ENCODE measurements at places on chromosomes 12 and 14. TPM values are rescaled to one million over a fixed set of nuclear protein-coding genes. Genes with fewer than 3 reads are reported as not detected.

GRCh38 chr14:65392296-65392695 lies 20.2 kb upstream of the FUT8 start:
- peaks cover 2% of the 10 kb centered on the region for H3K4me1 ChIP-seq
- DNase-seq = no peak
- H3K36me3 ChIP-seq = no peaks in the 10 kb centered on the region
- H3K27ac ChIP-seq = no peak overlapping the region
- no peaks in the 10 kb centered on the region for H3K27me3 ChIP-seq

DNA sequence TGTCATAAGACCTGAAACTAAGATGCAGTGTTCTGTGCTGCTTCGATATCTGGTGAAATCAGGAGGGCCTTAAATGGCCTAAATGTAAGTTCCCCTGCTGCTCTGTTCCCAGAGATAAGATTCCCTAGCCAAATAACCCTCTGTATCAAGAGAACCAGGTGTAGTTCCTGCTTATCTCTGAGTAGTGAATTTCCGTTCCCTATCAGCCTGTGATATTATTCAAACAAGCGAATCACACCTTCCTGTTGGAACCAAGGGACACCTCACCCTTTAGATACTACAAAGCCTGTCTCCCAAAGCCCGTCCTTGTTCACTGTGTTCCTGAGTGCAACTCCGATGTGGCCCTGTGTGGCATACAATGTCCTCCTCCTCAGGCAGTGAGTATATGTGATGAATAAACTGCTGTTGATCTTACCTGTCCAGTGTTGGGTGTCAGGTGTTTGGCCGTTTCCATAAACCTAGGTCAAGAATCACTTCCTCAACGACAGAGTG lies 52.2 kb upstream of the COCH start:
- H3K27ac ChIP-seq = no peak overlapping the region
- no peaks in the 10 kb centered on the region for H3K4me1 ChIP-seq
- no peak overlapping the region for H3K4me3 ChIP-seq
- DNase-seq = no peak
- H3K27me3 ChIP-seq = no peaks in the 10 kb centered on the region
- H3K36me3 ChIP-seq = no peaks in the 10 kb centered on the region

DNA sequence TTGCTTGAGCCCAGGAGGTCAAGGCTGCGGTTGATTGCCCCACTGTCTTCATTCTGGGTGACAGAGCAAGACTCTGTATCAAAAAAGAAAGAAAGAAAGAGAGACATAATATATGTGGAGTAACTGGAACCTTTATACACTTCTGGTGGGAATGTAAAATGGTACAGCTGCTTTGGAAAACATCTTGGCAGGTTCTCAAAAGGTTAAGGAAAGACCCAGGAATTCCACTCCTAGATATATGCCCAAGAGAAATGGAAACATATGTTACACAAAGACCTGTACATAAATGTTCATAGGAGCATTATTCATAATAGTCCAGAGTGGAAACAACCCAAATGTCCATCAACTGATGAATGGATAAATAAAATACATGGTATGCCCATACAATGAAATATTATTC lies 7.2 kb downstream of the RBMS2 start:
- no peak overlapping the region for H3K27ac ChIP-seq
- no peaks in the 10 kb centered on the region for H3K27me3 ChIP-seq
- no peaks in the 10 kb centered on the region for H3K4me1 ChIP-seq
- no peak for DNase-seq
- no peak overlapping the region for H3K4me3 ChIP-seq

DNA sequence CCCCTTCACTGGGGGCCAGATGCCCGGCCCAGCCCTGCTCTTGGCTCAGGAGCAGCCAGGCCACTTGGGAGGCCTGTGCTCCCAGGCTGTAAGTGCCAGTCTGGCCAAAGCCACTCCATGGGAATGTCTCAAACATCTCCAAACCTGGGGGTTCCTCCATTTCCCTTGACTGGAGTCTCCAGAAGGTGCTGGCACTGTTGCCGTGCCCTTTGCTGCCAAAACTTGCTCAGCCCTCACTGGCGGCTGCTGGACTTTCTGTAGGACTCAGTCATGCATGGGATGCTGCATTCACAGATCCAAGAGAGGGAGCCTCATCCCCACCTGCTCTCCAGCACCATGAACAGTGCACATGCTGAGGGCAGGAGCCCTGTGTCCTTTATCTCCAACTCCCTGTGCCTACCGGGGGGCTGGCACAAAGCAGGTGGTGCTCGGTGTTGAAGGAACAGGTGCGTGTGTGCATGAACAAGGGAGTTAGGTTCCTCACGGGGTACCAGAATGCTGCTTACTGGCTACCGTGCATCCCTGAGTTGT lies 9.6 kb upstream of the OTUB2 start:
- no peak overlapping the region for H3K27ac ChIP-seq
- H3K27me3 ChIP-seq = peaks cover 11% of the 10 kb centered on the region
- H3K36me3 ChIP-seq = no peaks in the 10 kb centered on the region
- no peak for DNase-seq
- no peak overlapping the region for H3K4me3 ChIP-seq

The ACSS3 gene
- 1.2 TPM for total RNA-seq

The ZNF605 gene
- 9.0 TPM for total RNA-seq

Measured in thymus (tissue), 14 donors.